ENCODE measurements at places on chromosomes 13 and 19.

GRCh38 chr13:101242720-101243119 is 173.6 kb downstream of the NALCN start:
- no peak for DNase-seq

GRCh38 chr13:65943024-65943423 is 1287.1 kb downstream of the PCDH9 start:
- no peak for DNase-seq

- DNase-seq: no peak
Measured at GRCh38 chr19:47230054-47230920, 712 bp downstream of the BBC3 start.

GRCh38 chr19:16118489-16119033 is 6.9 kb downstream of the RAB8A start:
- no peak for DNase-seq

DNA sequence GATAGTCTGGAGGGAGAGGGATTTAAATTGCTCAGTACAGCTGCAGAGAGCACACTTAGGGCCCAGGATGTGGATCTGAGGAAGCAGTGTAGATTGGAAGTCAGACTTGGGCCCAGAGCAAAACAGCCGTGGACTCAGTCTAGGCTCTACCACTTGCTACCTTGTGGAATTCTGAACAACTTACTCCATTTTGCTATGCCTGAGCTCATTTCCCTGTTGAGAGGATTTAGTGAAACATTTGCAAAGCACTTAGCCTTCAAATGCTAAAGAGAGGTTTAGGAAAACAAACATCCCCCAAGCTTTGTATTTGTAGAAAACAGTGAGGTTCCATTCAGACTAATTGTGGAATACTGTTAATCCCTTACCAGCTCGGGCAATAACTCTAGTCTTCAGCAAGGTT is 453.4 kb upstream of the ZNF507 start:
- no peak for DNase-seq

- DNase-seq: no peak
Measured at GRCh38 chr13:48491423-48492095, 41.3 kb downstream of the RCBTB2 start.

DNA sequence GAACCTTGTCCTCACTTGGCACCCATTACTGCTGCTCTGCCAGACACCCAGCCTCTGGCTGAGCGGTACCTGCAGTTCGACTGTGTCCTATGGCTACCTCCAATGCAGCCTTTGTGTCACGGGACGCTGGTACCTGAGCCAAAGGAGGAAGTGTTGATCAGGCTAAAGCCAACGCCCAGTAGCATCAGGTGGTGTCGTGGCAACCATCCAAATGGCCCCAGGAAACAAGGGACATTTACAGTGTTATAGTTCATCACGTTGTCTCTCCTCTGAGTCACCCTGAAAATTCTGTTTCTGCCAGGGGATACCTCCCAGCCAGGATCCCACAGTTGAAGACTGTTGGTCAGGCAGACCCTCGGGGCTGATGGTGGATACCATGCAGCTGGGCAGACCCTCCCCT is 10.1 kb downstream of the RHPN2 start:
- DNase-seq: no peak
